ENCODE measurements at places on chromosomes 7 and 10. TPM values are rescaled to one million over a fixed set of nuclear protein-coding genes. Genes with fewer than 3 reads are reported as not detected.

TYW1B gene
- 9.8 TPM for total RNA-seq

GRCh38 chr10:35739998-35740397 is 97.9 kb upstream of the FZD8 start:
- no peak for DNase-seq

DNA sequence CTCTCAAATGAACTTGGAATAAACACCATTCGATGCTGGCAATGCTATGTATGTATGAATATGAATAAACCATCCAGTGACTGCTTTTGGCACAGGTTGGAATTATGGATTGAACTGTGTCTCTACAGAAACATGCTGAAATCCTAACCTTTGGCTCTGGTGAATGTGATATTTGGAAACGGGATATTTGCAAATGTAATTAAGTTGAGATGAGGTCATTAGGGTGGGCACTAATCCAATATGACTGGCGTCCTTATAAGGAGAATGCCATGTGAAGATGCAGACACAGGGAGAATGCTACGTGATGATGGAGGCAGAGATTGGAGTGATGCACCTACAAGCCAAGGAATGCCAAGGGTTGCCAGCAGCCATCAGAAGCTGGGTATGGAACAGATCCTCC is 3.4 kb upstream of the ACTR3B start:
- no peak for DNase-seq

GRCh38 chr10:119818889-119819270 is 53.8 kb downstream of the MCMBP start:
- no peak for DNase-seq

DNA sequence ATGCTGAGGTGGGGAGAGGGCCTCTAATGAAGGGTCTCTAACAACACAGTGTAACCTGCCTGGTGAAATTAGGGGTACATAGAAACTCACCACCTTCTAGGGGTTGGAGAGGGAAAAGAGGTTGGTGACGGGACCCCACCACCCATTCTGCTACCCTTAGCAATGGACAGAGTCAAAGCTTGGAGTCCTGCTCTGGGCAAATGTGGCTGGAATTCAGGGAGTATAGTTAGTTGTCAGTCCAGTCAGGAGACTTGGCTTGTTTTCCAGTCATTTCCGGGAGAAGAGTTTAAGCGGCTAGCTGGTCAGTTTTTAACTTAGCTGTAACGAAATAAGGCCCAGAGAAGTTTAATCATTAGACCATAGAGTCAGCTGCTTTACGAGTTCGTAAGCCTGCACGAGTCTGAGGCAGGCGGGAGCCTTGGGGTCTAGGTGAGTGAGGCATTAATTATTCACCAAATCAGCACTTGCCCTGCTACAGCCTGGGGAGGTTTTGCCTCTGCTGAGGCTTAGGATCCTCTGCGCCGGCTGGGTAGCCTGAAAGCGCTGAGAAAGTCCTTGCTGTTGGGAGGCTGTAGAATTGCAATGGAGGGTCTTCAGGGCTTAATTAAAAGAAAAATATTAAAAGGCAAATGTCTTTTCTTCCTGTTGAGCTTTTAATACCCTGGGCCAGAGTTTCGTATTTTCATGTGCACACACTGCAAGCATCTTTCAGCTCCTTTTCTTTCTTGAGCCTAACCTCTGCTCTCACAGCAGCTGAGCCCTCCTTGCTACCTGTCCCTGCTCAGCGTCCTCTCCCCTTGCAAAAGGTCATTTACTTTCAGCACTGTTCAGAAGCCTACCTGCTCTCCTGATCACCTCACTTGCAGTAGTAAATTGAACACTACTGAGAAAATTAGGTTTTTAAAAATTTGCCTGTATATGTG is 1.5 kb upstream of the LAMB1 start:
- no peak for DNase-seq

DNA sequence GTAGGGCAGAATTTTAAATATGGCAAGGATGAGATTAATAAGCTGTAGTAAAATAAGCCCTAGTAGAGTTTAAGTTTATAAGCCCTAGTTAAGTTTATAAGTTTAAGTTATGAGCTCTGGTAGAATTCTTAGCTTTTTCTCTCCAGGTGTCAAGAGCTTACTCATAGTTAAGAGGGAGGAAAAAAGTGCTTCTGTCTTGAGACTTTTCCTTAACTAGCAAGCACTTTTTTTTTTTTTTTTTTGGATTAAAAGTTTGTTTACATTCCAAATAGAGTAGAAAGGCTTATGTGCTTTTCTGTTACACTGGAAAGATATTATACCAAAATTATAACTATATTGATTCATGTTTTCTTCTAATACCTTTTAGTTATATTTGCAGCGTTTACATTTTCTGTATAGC is 25.5 kb upstream of the MPP7 start:
- no peak for DNase-seq

GRCh38 chr10:45150997-45151396 is 150.3 kb downstream of the ZNF22 start:
- no peak for DNase-seq

DNA sequence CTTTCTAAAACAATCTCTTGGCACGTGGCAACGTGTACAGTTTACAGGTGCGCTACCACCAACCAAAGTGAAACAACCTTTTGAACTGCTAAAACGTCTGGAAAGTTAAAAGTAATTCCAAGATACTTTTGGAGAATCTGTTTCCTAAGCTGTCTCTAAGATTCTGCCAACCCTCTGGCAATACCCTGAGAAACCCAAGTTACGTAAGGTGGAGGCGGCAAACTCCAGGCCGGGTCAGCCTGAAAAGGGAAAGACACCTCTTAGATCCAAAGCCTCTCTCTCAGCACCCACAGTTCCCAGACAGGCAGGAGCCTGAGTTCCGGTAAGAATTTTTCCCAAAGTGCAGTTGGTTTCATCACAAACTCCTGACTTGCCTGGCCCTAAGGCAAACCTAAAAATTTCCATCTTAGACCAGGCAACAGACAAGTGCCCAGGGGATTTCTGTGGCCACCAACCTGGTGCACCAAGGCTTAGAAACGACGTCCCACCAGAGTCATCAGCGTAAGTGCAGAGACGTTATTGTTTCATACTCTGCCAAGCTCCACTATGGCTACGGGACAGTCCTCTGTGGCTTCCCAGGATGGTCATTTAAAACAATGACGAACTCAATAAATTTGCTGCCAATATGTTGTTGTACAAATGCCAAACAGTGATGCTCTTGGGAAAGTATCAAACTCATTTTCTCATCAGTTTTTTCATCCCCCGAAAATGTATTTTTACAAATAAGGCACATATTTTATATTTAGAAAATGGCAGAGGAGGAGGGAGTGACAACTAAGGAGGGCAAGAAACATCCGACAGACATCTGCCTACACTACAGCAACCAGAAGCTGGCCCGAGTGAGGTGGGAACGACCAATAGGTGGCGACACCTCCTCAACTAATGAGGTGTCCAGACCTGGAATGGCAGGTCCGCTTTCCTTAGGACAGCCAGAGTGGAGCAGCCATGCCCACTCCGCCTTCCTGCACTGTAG is 205.8 kb upstream of the FRMD4A start:
- peak; percentile 45 for DNase-seq

- no peak for DNase-seq
Measured at GRCh38 chr10:96570983-96571964, 15.5 kb downstream of the TM9SF3 start.

Measured in K562 (cell line).